Inflammatory macrophage (primary cell): ENCODE measurements at places on chromosomes 7 and 10.

DNA sequence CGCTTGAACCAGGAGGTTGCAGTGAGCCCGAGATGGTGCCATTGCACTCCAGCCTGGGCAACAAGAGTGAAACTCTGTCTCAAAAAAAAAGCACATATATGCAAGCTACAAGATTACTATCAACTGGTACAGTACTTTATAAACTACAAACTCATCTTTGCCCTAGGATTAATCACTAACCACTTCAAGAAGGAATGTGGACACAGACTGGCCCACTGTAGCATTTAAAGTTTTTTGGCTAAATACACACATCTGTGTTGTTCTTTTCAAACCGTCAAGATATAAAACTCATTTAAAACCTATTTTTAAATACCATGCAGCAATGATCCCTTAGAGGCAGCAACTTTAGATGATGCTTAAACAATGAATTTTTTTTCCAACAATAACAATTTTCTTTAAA, 205.4 kb downstream of the IMMP2L start:
- DNase-seq: no peak

GRCh38 chr7:41592794-41593193, 110.1 kb downstream of the INHBA start:
- DNase-seq: no peak

- DNase-seq: no peak
These were observed 76.0 kb upstream of the AGBL3 start for GRCh38 chr7:134910214-134910890.

DNA sequence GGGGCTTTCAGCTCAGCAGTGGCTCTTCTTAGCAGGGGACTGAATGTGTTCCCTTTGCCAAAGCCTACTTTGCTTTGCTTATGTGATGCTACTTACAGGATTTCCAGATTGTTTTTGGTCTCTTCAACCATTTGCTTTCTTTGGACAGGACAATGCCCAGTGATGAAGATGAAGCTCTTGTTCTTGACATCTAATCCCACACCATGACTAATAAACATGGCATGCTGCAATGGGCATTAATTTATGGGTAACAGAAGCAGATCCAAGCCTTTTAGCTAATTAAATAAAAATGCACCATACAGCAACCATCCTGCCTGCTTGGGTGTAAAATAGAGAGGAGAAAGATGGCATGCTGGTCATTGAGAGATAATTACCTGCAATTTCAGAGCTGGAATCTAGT, 175.5 kb upstream of the ITGB1 start:
- DNase-seq: no peak

DNA sequence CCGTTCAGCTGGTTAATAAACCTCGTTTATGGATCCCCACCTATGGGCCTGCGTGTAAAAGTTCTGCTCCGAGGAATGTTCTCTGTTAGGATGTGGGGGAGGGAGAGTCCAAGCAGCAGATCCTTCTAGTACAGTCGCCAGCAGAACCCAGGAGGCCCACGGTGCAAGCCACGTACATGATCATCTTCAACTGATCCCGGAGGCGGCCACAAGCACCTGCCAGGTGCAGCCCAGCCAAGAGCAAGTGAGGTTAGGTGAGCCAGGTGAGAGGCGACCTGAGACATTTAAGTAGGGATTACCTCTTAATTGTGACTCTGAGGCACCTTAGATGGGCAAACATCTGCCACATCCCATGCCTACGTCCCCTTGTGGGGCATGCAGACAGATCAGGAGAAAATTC, 18.0 kb upstream of the FGFR2 start:
- DNase-seq: no peak

GRCh38 chr10:49081547-49082275, 33.6 kb downstream of the VSTM4 start:
- DNase-seq: no peak

DNA sequence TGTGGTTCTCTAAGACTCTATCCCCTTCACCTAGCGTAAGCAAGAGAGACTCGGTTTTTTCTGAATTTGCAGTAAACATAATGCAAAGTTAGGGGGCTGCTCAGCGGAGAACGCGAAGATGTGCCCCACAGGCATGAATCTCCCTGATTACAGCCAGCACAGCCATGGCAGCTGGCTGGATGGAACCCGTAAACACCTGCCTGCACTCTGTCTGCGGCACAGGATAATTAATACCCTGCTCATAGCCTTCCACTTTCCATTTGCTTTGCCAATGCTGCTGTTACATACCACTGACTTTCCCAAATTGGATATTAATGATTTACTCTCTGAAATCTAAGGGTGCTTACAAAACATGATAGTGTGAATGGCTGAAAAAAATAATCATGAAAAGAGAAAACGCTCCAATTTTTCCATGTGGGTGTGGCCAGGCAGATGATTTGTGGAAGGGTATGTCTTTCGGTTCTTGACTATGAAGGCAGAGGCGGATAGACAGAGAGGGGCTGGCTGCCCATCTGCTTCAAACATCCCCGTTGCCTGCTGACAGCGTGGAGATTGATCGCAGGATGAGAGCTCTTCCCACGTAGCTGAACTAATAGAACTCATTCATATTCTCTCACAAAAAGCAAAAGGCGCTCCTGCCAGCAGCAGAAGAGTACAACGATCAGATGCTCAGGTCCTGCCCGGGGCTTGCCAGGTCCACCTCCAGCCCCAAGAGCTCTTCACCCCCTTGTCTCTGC, 193.2 kb upstream of the GHITM start:
- no peak for DNase-seq
